ENCODE measurements at places on chromosomes 11 and 22.

GRCh38 chr11:120305286-120305685 is 19.8 kb upstream of the TLCD5 start:
- DNase-seq = no peak

GRCh38 chr11:10441652-10442503 is 13.2 kb upstream of the AMPD3 start:
- no peak for DNase-seq

- no peak for DNase-seq
These were observed 8.3 kb downstream of the MLC1 start for GRCh38 chr22:50076646-50077535.

GRCh38 chr11:121244884-121245283 is 47.7 kb upstream of the SC5D start:
- no peak for DNase-seq

DNA sequence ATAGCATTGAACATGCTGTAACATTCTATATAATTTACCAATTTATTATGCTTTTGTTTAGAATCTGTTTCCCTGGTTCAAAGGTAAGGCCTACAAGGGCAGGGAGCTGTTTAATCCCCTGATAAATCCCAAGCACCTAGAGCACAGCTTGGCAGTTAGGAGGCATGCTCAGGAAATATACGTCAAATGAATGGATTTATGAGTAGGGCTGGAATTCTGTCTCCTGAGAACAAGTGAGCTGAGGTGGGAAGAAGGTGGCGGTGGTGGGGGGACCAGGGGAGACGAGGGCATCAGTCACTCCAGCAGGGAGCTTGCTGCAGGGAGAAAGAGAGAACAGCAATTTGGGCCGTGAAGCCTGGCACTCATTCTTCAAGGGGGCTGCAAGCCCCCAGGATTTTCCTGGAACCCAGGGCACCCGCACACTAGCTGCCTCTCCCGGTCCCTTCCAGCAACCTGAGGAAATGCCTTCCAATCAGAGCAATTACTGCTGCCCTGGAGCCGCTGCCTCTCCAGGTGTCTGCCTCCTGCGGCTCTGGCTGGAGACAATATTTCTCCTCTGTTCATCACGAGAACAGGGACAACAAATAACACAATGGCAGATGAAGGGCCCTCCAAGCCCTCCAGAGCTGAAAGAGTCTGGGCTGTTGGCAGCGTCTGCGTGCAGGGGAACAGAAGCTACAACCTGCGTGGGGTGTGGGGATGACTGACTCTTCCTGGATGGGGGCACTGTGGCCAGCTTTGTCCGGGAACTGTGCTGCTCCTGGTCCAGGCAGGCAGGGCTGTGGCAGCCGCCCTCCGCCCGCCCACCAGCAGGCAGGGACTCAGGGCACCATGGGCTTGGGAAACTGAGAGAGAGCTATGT is 233.4 kb downstream of the ST3GAL4 start:
- DNase-seq = no peak

DNA sequence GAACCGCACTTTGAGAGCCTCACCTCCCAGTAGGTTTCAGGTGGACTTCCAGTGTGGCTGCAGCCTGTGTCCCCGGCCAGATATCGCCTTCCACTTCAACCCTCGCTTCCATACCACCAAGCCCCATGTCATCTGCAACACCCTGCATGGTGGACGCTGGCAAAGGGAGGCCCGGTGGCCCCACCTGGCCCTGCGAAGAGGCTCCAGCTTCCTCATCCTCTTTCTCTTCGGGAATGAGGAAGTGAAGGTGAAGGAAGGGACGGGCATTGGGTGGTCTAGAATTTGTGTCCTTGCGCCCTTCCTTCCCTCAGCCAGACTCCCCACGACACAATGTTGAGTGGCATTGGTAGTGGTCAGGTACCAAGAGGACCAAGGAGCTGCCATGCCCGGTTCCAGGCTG is 2.9 kb downstream of the LGALS12 start:
- DNase-seq = no peak

GRCh38 chr11:4830346-4830745 is 9.2 kb downstream of the OR51F2 start:
- DNase-seq = no peak

GRCh38 chr11:37496201-37496600 is 898.2 kb upstream of the RAG2 start:
- no peak for DNase-seq

DNA sequence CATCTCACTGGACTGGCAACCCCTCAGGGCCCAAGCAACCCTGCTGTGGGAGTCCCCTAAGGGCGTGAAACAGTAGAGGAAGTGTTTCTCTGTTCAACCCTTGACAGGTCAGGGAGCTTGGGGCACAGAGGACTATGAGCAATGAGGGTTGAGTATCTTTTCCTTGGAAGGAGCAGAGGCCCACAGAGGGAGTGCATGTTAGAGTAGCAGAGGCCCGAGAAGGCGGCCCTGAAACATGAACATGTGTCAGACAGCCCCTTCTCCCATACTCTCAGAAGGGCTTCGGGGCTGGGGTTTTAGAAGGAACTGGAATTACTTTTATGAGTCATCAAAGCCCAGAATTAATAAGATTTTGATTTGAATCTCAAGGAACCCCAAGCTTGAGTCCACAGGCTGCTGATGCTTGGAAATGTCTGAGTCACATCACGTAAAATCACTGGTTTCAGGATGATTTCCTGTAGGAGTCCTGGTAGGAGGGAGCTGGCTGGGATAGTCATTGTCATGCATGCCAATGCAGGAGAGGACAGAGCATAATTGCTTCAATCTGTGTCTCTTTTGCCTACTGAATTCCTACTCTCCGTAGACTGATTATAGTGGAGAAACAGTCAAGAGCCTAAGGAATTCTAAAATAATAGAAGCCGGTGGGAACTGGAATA is 22.6 kb downstream of the C11orf71 start:
- DNase-seq = no peak

DNA sequence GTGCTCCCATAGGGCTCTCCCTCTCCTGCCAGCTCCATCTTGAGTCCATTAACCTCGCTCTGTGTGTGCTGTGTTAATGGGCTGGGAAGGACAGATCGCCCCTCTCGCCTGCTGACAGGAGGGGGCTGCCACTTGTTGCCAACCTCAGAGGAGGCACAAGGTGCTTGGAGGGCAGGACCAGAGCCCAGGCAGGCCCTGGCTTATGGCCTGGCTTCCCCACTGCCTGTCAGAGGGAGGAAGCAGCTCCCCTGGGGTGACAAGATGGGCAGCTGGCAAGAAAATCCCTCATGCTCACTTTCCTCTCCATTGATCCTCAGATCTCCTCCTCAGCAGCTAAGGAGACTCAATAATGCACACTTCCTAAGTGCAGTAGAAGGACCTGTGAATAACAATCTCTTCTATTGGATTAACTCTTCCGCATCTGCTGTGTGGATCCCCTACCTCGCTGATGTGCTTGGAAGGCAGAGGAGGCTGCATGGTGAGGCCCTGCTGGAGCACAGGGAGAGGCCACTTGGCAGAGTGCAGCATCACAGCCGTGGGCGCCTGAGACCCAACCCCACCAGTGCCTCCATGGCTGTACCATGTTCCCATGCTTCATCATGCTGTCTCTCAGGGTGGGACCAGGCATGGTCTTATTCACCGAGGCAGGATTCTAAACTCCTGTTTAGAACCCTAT is 70.3 kb downstream of the TRIM29 start:
- DNase-seq = no peak

GRCh38 chr11:102521121-102521520 is 9.4 kb downstream of the MMP7 start:
- no peak for DNase-seq

GRCh38 chr11:35144136-35144741 is 5.3 kb downstream of the CD44 start:
- no peak for DNase-seq

DNA sequence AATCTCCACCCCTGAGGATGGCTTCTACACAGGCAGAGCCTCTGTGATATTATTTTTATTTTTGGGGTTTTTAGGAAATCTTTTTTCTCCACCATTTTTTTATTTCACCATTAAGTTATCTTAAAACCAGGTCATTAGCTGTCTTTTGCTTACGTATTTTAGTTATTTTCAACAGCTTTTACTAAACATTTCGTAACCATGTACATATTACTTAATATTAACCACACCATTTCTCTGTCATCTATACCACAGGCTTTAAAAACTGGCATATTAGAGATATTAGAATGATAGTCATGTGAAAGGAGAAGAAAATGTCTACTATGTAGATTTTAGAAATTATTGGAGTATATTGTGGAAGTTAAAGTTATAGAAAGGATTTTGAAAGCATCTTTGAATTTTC is 37.4 kb downstream of the YAP1 start:
- no peak for DNase-seq

DNA sequence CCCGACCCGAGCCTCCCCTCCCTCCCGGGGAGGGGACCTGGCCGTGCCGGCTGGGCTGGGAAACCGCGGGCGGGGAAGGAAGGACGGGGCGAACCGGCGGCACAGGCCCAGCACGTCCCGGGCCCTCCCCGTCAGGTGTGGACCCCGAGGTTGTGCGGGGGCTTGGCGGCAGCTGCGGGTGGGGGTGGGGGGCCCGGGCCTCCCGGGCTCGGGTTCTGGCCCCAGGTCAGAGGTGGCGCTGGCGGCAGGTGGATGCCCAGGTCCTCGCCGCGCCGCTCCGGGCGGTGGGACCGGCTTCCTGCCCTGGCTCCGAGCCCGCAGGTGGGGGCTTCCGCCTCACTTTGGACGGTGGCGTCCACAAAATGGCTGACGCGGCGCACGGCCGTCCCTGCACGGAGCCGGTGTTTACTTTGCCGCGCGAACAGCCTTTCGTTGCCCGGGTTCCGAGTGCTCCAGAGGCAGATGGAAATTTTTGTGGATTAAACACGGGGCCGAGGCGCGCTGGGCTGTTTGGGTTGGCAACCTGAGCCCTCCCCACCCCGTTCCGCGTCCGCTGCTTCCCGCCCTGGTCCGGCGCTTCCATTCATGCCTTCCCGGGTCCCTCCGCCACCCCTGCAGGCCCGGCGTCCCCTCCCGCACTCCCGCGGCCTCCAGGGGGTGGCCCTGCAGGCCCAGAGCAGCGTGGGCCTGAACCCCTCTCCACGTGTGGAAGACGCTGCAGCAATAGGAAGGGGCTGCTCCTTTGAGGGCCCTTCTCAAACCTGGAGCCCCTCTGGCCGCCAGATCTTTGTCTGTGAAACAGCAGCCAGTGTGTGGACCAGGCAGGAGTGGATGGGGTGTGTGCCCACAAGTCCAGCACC is 92.0 kb upstream of the KCNQ1OT1 start:
- peak; percentile 26 for DNase-seq

DNA sequence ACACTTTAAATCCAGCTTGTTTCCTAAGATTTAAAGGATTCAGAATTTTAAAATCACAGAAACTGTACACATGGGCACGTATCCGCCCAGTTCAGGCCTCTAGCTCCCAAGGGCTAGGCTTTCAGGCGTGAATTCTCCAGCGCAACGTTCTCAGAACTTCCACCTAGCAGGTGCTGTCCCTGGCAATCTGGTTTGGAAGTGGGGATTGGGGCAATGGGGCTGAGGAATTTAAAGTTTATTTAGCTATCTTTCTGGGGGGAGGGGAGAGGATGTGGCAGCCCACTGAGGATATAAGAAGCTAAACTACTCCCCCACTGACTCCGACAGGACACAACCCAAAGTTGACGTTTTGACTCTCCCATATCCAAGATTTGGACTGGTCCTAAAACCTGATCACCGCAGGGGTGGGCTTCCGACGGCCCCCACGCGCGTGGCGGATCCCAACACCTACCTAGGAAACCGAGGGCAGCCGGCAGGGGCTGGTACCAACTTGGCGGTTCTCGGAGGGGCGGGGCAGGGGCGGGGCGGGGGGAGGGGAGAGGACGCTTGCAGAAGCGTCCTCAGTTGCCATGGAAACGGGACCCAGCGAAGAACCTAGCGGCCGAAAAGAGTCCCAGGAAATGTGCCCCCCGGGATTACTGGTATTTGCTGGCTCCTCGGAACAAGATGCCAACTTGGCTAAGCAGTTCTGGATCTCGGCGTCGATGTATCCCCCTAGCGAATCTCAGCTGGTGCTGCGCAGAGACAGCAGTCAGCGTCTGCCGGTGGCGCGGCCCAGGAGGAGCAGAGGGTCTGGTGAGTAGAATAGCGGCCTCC is at the start of gene HOATZ:
HOATZ (plus strand) TSS at position 563 of the 816 bp plus-strand sequence; CDS start at position 570, 7 bp downstream.
- no peak for DNase-seq

DNA sequence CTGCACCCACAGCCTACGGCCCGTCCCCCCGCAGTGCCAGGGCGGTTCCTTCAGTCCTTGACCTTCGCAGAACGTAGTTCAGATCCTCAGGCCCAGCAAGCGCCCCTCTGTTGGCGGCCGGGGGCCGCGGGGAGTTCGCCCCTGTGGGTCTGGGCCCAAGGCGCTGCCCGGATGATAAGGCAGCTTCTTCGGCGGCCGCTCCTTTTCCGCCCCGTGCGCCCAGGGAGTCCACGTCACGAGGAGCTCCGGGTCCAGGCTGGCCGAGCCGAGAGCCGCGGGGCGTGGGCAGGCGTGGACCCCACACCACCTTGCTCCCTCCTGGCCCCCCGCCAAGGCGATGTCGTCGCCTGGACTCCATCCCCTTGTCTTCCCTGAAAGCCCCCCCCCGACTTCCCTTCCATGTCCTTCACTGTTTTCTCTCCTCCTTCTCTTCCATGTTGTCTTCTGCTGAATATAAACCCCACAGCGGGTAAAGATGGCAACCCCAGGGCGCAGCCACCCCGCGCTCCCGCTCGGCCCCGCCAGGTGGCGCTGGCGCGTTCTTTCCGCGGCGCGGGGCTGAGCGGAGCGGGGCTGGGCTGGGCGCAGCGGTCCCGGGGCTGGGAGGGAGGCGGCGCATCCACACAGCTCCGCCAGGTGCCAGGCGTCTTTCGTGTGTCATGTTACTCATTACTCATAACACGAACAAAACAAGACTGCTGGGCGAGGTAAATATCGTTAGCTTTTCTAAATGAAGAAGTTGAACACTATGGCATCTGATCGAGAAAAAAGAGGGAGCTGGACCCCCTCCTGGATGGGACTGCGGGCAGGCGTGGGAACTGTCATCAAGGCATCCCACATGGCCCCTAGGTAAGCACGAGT is 321.0 kb downstream of the NTM start:
- no peak for DNase-seq

DNA sequence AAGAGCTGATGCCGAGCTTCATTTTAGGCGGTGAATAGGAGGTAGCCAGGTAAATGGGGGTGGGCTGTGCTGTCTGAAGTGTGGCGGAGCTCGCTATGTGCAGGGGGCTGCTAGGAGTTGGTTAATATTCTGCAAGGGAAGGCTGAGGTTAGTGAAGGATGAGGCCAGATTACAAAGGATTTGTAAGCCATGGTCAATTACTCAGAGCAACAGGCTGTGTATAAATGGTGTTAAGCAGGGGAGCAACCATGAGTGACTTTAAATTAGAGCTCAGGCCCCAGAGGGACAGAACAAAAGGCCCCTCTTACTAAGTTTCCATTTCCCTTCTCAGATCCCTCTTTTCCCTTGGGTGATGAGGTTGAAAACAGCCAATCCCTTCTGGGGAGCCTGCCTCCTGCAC is 7.3 kb upstream of the MCAM start:
- DNase-seq = no peak

DNA sequence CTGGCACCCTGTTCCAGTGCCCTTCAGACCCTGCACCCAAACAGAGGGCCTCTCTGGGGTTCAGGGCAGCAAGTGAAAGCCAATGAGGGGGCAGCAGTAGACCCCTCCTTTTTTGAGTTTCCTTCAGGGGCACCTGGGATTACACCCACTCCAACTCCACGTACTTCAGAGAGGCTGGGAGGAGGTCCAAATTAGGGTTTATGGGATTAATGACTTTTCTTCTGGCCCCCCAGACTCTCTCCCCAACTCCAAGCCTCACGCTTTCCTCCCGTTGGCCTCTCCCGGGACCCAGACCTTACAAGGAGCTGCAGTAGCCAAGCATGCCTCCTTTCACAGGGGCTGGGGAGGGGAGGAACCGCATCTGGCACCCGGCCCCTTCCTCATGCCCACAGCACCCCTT is 101.7 kb downstream of the NECTIN1 start:
- no peak for DNase-seq
